ENCODE measurements at places on chromosomes 5 and 9.

GRCh38 chr5:74626386-74627222 lies 13.9 kb downstream of the ENC1 start:
- peaks cover 26% of the 10 kb centered on the region for H3K27me3 ChIP-seq
- H3K4me3 ChIP-seq, result no peak overlapping the region

DNA sequence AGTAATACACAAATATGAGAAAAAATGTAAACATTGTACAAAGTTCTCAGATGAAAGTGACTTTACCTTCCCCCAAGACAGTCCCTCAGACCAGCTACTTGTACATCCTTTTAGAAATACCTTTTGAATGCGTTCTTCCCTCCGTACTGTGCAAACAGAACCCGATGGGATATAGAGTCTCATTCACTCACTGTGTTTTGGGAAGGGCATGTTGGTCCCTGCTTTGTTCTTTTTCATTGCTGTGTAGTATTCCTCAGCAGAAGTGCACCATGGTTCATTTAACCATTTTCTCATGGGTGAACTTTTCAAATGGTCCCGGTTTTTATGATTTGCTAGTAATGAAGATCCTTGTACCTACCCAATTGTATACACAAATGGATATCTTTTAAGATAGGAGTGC lies 94.4 kb downstream of the ANKRD33B start:
- H3K36me3 ChIP-seq, result no peaks in the 10 kb centered on the region
- H3K4me1 ChIP-seq, result no peaks in the 10 kb centered on the region
- H3K27ac ChIP-seq, result no peak overlapping the region
- H3K27me3 ChIP-seq, result peaks cover 4% of the 10 kb centered on the region

- ATAC-seq, result no peak
- no peak overlapping the region for H3K4me3 ChIP-seq
- H3K4me1 ChIP-seq, result no peaks in the 10 kb centered on the region
- peaks cover 12% of the 10 kb centered on the region for H3K27me3 ChIP-seq
- no peaks in the 10 kb centered on the region for H3K36me3 ChIP-seq
Measured at GRCh38 chr9:20170122-20170521, 381.3 kb upstream of the SLC24A2 start.

DNA sequence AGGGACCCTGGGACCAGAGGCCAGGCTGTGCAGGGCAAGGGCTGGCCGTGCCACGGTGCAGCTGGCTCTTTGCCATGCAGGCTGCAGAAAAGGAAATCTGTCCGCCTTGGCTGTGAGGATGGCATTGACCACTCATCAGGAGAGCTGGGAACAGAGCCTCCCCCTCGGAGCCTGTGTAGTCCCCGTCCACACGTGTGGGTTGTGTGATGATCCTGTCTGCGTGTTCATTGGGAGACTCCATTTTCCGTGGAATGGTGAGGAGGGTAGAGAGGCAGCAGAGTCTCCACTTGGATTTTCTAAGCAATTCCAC lies 47.7 kb downstream of the EHMT1 start:
- ATAC-seq, result no peak
- no peak overlapping the region for H3K27ac ChIP-seq
- H3K4me1 ChIP-seq, result peaks cover 27% of the 10 kb centered on the region
- H3K27me3 ChIP-seq, result no peaks in the 10 kb centered on the region
- H3K36me3 ChIP-seq, result peaks cover 44% of the 10 kb centered on the region

GRCh38 chr5:109705596-109705995 lies 15.9 kb downstream of the MAN2A1 start:
- H3K27me3 ChIP-seq, result no peaks in the 10 kb centered on the region
- ATAC-seq, result no peak
- H3K36me3 ChIP-seq, result no peaks in the 10 kb centered on the region
- no peak overlapping the region for H3K4me3 ChIP-seq
- H3K4me1 ChIP-seq, result peaks cover 37% of the 10 kb centered on the region

DNA sequence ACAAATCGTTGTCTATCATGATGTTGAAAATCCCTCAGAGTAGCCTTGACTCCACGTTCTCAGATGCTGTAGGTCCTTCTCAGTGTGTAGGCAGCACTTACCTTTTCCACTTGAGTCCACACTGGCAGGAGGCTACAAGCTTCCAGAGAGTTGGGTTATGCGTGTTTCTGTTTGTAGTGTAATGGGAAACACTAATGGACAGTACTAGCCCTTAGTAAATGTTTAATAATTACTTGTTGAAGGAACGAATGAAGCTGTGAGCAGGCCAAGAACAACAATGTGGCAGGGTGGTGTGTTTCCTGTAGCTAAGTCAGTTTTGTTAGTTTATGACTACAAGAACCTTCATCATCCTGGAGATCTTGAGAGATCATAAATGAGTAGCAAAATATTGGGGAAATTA lies 83.5 kb downstream of the ARHGAP26 start:
- no peak overlapping the region for H3K27ac ChIP-seq
- no peak for ATAC-seq
- no peak overlapping the region for H3K4me3 ChIP-seq
- H3K36me3 ChIP-seq, result no peaks in the 10 kb centered on the region

DNA sequence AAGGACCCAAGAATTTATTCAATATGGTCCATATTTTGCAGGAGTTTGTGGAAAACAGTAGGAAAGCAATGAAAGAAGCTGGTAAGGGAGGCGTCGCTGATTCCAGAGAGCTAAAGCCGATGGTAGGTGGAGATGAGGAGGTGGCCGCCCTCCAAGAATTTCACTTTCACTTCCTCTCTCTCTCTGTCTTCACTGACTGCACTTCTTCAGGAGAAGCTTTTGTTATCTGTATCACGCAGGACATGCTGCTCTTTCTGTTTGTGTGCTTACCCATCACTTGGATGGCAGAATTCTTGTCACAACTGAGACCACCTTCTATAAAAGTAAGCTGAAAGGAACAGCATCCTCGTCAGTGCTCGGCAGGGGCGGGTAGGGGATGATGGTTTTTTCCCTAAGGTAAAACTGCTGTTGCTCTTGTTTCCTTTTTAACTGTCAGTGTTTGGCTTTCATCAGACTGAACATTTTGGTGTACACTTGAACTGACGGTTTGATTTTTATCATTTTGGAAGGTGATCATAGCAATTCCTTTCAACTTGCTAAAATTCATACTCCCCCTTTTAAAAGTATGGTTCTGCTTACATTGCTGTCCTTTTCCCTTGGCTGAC lies 62.4 kb upstream of the FSD1L start:
- H3K27me3 ChIP-seq, result peaks cover 3% of the 10 kb centered on the region
- H3K4me1 ChIP-seq, result peaks cover 10% of the 10 kb centered on the region
- no peaks in the 10 kb centered on the region for H3K36me3 ChIP-seq
- peak; percentile 79 for ATAC-seq
- no peak overlapping the region for H3K27ac ChIP-seq

- H3K4me3 ChIP-seq, result no peak overlapping the region
- no peaks in the 10 kb centered on the region for H3K36me3 ChIP-seq
- H3K4me1 ChIP-seq, result no peaks in the 10 kb centered on the region
- H3K27me3 ChIP-seq, result peaks cover 5% of the 10 kb centered on the region
- no peak overlapping the region for H3K27ac ChIP-seq
Measured at GRCh38 chr5:179250561-179251225, 94.6 kb downstream of the ADAMTS2 start.

DNA sequence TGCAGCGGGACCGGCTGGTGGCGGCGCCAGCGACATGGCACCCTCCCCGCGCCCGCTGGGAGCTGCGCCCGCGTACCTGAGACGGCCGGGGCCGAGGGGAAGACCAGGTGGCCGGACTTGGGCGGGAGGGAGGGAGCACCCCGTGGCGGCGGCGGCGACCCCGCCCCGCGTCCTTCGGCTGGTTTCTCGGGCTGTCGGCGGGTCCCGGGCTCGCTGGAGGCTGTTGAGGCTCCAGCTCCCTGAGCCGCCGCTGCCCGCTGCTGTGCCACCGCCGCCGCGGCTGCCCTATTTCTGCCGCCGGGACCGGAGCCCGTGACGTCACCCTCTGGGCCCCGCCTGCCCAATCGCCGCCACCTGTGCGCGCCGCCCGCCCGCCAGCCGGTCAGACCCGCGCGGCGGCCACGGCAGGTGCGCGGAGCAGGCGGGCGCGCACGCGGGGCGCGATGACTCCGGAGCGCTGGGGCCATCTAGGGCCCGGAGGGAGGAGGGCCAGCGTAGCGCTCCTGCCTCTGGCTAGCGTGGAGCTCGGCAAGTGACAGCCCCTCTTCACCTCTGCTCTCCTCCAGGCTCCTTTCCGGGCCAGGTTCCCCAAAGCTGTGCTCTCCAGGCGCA lies at the start of gene FSTL4:
Gene FSTL4 (minus strand): TSS at position 293 of the 612 bp plus-strand sequence.
- H3K36me3 ChIP-seq, result no peaks in the 10 kb centered on the region
- ATAC-seq, result peak; percentile 73
- H3K4me3 ChIP-seq, result peak within 1 kb of the TSS; percentile 72
- H3K27me3 ChIP-seq, result peaks cover 46% of the 10 kb centered on the region
- peaks cover 4% of the 10 kb centered on the region for H3K4me1 ChIP-seq

- H3K27ac ChIP-seq, result no peak overlapping the region
- H3K27me3 ChIP-seq, result no peaks in the 10 kb centered on the region
- no peak for ATAC-seq
- no peak overlapping the region for H3K4me3 ChIP-seq
- H3K4me1 ChIP-seq, result peaks cover 25% of the 10 kb centered on the region
- H3K36me3 ChIP-seq, result peaks cover 97% of the 10 kb centered on the region
Measured at GRCh38 chr5:126814721-126815404, 37.9 kb downstream of the LMNB1 start.

DNA sequence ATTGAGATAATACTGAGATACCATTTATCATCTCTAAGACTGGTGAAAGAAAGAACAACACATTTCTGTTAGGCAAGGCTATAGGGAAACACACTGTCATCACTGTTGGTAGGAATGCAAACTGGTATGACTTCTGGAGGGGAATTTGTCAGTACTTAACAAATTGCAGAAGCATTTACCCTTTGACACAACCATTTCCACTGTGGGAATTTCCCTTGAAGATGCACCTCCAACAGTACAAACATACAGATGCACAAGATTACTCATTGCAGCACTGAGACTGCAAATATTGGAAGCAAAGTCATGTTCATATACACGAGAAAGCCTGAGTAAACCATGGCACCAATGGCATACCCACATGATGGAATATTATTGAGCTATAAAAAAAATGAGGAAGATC lies 17.6 kb downstream of the GM2A start:
- H3K4me3 ChIP-seq, result no peak overlapping the region
- ATAC-seq, result peak; percentile 96
- H3K27ac ChIP-seq, result no peak overlapping the region
- peaks cover 34% of the 10 kb centered on the region for H3K36me3 ChIP-seq

GRCh38 chr9:132032238-132032950 lies 47.3 kb downstream of the MED27 start:
- no peaks in the 10 kb centered on the region for H3K36me3 ChIP-seq
- H3K4me1 ChIP-seq, result peaks cover 24% of the 10 kb centered on the region
- no peaks in the 10 kb centered on the region for H3K27me3 ChIP-seq
- ATAC-seq, result peak; percentile 52

DNA sequence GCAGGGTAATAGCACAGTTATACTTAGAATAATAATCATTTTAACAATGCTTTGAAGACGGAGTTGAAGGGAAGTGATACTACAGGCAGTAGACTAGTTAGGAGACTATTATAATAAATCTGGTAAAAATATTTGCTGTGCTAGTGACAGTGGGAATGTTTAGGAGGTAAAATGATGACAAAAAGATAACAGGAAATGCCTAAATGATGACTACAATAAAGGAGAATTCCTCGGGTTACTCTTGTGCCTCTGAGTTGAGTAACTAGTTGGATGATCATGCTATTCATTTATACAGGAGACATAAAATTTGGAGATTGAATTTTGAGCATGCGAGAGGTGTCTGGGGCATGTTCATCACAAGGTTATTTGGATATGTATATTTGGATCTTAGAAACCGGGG lies 32.2 kb upstream of the PAM start:
- H3K4me1 ChIP-seq, result no peaks in the 10 kb centered on the region
- no peak overlapping the region for H3K4me3 ChIP-seq
- H3K27me3 ChIP-seq, result peaks cover 12% of the 10 kb centered on the region
- no peaks in the 10 kb centered on the region for H3K36me3 ChIP-seq
- no peak overlapping the region for H3K27ac ChIP-seq

DNA sequence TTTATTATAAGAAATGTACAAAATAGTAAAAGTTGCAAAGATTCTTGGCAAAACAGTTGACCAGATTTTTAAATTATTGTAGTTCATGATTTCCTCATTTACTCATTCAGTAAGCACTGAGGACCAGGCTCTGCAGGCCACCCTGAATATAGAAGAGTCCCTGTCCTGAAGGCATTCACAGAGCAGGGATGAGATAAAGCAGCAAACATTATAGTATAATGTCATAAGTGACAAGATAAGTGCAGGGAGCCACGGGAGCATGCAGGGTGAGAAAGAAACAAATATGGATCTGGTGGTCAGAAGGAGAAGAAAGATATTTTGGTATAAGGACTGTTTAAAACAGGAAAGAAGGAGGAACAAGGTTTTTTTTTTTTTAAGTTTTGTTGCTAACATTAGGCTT lies 46.0 kb downstream of the PARP8 start:
- ATAC-seq, result no peak
- no peaks in the 10 kb centered on the region for H3K36me3 ChIP-seq
- H3K4me3 ChIP-seq, result peak overlapping the region; percentile 80
- peaks cover 57% of the 10 kb centered on the region for H3K4me1 ChIP-seq
- H3K27ac ChIP-seq, result peak overlapping the region; percentile 49

- no peaks in the 10 kb centered on the region for H3K4me1 ChIP-seq
- no peaks in the 10 kb centered on the region for H3K36me3 ChIP-seq
- ATAC-seq, result no peak
- H3K27ac ChIP-seq, result no peak overlapping the region
- H3K4me3 ChIP-seq, result no peak overlapping the region
Measured at GRCh38 chr9:17824191-17824590, 245.3 kb downstream of the SH3GL2 start.

GRCh38 chr5:31717561-31717960 lies 78.6 kb downstream of the PDZD2 start:
- peaks cover 4% of the 10 kb centered on the region for H3K27me3 ChIP-seq
- ATAC-seq, result no peak
- no peaks in the 10 kb centered on the region for H3K36me3 ChIP-seq
- no peak overlapping the region for H3K4me3 ChIP-seq
- H3K4me1 ChIP-seq, result peaks cover 9% of the 10 kb centered on the region

- H3K27me3 ChIP-seq, result no peaks in the 10 kb centered on the region
- H3K4me3 ChIP-seq, result no peak overlapping the region
- no peak overlapping the region for H3K27ac ChIP-seq
- no peaks in the 10 kb centered on the region for H3K36me3 ChIP-seq
- no peaks in the 10 kb centered on the region for H3K4me1 ChIP-seq
- ATAC-seq, result no peak
Measured at GRCh38 chr5:162128117-162128516, 60.5 kb downstream of the GABRG2 start.

DNA sequence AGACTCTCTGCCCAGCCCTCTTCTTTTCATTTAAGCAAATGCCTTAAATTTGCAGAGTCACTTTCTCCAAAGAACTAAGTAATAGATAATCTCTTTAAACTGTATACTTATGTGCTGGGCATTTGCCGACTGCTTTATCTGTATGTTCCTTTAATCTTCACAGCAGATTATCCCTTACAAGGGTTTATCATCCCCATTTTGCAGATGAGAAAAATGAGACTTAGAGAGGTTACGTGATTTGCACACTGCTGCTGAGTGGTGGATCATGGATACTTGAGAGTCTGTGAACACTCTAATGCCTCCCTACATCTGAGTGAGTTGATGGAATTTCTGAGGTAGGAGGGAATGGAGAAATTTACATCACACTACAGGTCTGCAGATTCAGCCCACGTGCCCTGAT lies 4.2 kb downstream of the ZNF79 start:
- H3K4me3 ChIP-seq, result peak overlapping the region; percentile 47
- H3K36me3 ChIP-seq, result peaks cover 92% of the 10 kb centered on the region

Measured in activated T-helper 17 cell treated with anti-CD3 and anti-CD28 coated beads, Interleukin-2, amount 50 U/mL, for 72 hours (primary cell).